Adrenal gland (tissue), 19 donors: ENCODE measurements at places on chromosomes 2 and 18. TPM values are rescaled to one million over a fixed set of nuclear protein-coding genes. Genes with fewer than 3 reads are reported as not detected.

GRCh38 chr18:13256444-13257305 is 38.1 kb downstream of the LDLRAD4 start:
- H3K4me1 ChIP-seq: peaks cover 20% of the 10 kb centered on the region
- no peak for DNase-seq
- no peaks in the 10 kb centered on the region for H3K36me3 ChIP-seq
- no peaks in the 10 kb centered on the region for H3K27me3 ChIP-seq

- no peak overlapping the region for H3K27ac ChIP-seq
- H3K4me1 ChIP-seq: no peaks in the 10 kb centered on the region
- no peak overlapping the region for H3K4me3 ChIP-seq
- no peaks in the 10 kb centered on the region for H3K36me3 ChIP-seq
- H3K27me3 ChIP-seq: no peaks in the 10 kb centered on the region
- no peak for DNase-seq
Observed at GRCh38 chr2:172446474-172447063, 19.2 kb downstream of the ITGA6 start.

DNA sequence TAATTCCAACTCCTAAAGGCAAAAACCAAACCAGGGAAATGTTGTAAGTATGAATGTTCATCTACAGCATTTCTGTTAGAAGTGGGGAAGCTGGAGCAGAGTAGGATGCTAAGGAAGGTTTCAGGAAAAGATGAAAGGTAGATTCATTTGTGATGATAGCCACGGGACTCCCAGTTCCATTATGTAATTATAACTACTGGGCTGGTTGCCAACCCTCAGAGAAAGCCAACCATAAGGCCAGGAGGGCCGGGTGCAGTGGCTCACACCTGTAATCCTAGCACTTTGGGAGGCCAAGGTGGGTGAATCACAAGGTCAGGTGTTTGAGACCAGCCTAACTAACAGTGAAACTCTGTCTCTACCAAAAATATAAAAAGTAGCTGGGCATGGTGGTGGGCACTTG is 288.9 kb upstream of the ETAA1 start:
- no peak overlapping the region for H3K27ac ChIP-seq
- no peaks in the 10 kb centered on the region for H3K27me3 ChIP-seq
- no peaks in the 10 kb centered on the region for H3K36me3 ChIP-seq

- no peak overlapping the region for H3K27ac ChIP-seq
- no peaks in the 10 kb centered on the region for H3K36me3 ChIP-seq
- H3K4me3 ChIP-seq: no peak overlapping the region
- no peak for DNase-seq
- no peaks in the 10 kb centered on the region for H3K27me3 ChIP-seq
Observed at GRCh38 chr18:29326214-29326613, 1149.3 kb upstream of the CDH2 start.

GRCh38 chr2:212882626-212883025 is 268.8 kb downstream of the IKZF2 start:
- DNase-seq: no peak
- H3K27me3 ChIP-seq: no peaks in the 10 kb centered on the region
- no peaks in the 10 kb centered on the region for H3K36me3 ChIP-seq
- no peak overlapping the region for H3K27ac ChIP-seq
- H3K4me3 ChIP-seq: no peak overlapping the region
- no peaks in the 10 kb centered on the region for H3K4me1 ChIP-seq

DNA sequence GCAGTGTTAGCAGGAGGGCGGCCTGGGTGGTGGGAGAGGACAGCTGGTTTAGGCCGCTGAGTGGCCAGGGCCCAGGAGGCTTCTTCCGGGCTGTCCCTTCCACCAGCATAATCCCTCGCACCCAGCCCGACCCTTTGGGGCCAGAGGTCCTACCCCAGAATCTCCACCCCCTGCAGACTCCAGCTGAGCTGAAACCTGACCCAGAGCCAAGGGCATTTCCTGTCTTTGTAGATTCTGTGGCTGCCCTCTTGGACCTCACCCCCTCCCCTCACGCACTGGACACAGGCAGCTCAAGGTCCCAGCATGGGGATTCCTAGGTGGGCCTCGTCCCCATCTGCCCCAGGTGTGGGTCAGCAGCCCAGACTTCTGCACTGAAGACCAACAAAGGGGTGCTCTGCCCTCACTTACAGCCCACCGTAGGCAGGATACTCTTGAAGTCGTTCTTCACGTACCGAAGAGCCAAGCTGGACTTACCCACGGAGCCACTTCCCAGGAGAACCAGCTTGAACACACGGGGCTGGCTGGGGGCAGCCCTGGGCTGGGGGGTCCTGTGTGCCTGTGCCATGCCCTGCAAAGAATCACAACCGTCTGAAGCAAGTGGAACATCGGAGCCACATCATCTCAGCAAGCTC is 4.8 kb downstream of the RAB17 start:
- no peaks in the 10 kb centered on the region for H3K36me3 ChIP-seq

DNA sequence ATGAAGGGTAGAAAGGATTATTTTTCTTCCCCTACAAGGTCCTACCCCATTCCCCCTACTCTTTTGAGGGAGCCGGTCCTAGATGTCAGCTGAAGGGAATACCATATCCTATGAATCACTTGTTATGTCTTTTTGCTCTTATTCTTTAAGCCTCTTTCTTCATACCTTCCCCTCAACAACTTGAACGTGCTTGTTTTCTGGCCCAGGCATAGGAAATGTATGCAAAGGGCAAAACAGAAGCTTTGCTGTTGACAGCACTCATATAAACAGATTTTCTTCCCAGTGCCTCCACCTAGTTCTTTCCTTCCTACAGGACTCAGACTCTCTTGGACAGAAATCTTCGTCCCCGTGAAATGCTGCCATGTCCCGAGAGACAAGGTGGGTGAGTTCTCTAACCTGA is 64.6 kb downstream of the TMEM17 start:
- H3K27me3 ChIP-seq: no peaks in the 10 kb centered on the region
- no peak overlapping the region for H3K4me3 ChIP-seq
- no peak overlapping the region for H3K27ac ChIP-seq
- H3K36me3 ChIP-seq: no peaks in the 10 kb centered on the region
- no peak for DNase-seq

DNA sequence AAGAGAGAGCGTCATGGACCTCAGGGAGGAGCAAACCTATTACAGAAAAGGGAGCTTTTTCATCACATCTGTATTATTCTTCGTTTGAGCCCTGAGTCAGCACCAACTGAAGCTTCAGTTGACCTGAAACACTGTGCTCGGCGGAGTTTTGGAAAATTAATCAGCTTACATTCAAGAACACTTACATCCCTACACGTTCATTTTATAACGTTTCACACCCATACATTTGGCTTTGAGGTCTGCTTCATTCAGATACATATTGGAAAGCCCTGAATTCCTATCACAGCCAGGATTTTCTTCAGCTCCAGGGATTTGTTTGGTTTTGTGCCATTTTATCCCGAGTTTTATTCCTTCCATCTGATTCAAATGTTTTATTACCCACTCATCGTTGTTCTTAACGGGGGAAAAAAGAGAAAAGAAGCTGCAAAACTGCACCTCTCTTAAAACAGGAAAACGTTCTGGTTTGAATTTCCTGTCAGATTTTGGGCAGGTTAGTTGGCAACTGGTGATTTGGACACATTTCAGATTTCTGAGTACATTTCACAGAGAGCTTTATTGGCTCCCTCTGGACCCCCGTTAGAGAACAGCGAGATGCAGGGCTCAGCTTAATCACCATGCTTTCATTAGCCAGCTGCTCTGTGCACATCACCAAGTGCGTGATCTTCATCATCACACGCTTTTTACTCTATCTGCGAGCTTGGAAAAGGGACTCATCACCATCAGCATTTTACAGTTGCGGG is 88.8 kb downstream of the CDC42EP3 start:
- no peak overlapping the region for H3K27ac ChIP-seq
- no peaks in the 10 kb centered on the region for H3K27me3 ChIP-seq
- H3K4me1 ChIP-seq: peaks cover 19% of the 10 kb centered on the region
- H3K36me3 ChIP-seq: no peaks in the 10 kb centered on the region
- H3K4me3 ChIP-seq: no peak overlapping the region
- DNase-seq: no peak

- no peaks in the 10 kb centered on the region for H3K27me3 ChIP-seq
- H3K4me3 ChIP-seq: no peak overlapping the region
- no peaks in the 10 kb centered on the region for H3K4me1 ChIP-seq
- no peak for DNase-seq
- H3K27ac ChIP-seq: no peak overlapping the region
Observed at GRCh38 chr2:67828066-67828465, 234.7 kb downstream of the C1D start.

GRCh38 chr2:47903781-47904490 is 2.4 kb downstream of the FBXO11 start:
- H3K27ac ChIP-seq: peak overlapping the region; percentile 99
- H3K4me3 ChIP-seq: peak overlapping the region; percentile 99
- H3K27me3 ChIP-seq: no peaks in the 10 kb centered on the region
- peaks cover 40% of the 10 kb centered on the region for H3K4me1 ChIP-seq
- no peak for DNase-seq
- H3K36me3 ChIP-seq: no peaks in the 10 kb centered on the region

- H3K4me3 ChIP-seq: no peak overlapping the region
- no peaks in the 10 kb centered on the region for H3K4me1 ChIP-seq
- no peak overlapping the region for H3K27ac ChIP-seq
- no peak for DNase-seq
Observed at GRCh38 chr2:149246186-149246585, 84.2 kb upstream of the LYPD6 start.

DNA sequence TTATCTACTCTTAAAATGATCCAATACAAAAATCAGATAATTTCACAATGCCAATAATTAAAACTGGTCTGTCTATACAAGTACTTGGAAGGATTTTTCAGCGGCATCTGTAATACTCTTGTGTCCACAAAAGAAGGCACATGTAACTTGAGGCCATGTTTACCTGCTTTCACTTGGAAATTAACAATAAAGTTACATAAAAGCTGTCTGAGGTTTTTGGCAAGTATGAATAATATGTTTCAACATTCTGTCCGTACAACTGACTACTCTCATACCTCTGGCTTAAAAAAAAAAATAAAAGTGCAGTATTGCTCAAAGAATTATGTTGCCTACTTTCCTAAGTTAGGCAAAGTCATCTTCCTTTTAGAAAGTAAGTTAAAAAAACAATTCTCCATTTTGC is 253.6 kb downstream of the NBAS start:
- H3K4me1 ChIP-seq: peaks cover 13% of the 10 kb centered on the region
- no peak overlapping the region for H3K4me3 ChIP-seq
- no peak for DNase-seq
- H3K27me3 ChIP-seq: no peaks in the 10 kb centered on the region
- H3K27ac ChIP-seq: no peak overlapping the region

DNA sequence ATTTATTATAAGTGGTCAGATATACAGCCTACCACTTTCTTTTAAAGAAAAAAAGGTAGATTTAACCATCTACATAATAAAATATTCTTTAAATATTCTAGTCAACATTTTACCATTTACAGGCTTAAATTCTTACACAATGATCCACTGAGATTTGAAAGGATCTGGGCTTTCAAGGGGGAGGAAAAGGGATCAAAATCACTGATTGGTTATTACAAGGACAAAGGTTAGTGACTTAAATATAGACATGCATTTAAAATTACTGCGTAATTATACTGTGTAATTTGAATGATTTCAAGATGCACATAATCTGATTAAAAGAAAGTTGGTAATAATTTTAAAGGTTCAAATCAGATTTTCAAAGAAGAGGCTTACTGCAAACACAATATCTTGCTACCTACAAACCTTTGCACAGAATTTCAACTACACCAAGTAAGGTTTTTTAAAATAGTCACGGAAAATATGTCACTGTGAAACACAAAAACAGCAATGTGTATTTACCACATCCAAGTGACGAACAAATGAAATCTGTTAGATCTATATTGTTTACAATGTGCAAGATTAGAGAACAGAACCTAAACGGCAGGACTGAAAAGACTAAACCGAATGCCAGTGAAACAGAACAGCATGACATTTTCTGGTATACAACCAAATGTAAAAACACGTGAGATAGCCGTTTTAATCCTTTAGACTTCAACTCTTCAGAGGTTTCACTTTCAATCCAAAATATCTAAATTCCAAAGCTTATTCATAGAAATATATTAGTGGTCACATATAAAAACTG is 40.8 kb downstream of the RTN4 start:
- H3K4me3 ChIP-seq: peak overlapping the region; percentile 32
- peaks cover 47% of the 10 kb centered on the region for H3K4me1 ChIP-seq
- no peaks in the 10 kb centered on the region for H3K36me3 ChIP-seq
- peak overlapping the region; percentile 57 for H3K27ac ChIP-seq
- DNase-seq: no peak

- H3K36me3 ChIP-seq: no peaks in the 10 kb centered on the region
- H3K27ac ChIP-seq: no peak overlapping the region
- no peak for DNase-seq
- no peak overlapping the region for H3K4me3 ChIP-seq
- no peaks in the 10 kb centered on the region for H3K27me3 ChIP-seq
- no peaks in the 10 kb centered on the region for H3K4me1 ChIP-seq
Observed at GRCh38 chr2:15893689-15894480, 46.5 kb upstream of the MYCN start.

GRCh38 chr2:178163395-178163794 is 30.9 kb upstream of the OSBPL6 start:
- DNase-seq: no peak
- no peaks in the 10 kb centered on the region for H3K36me3 ChIP-seq
- H3K27ac ChIP-seq: no peak overlapping the region
- H3K4me3 ChIP-seq: no peak overlapping the region
- no peaks in the 10 kb centered on the region for H3K4me1 ChIP-seq
- H3K27me3 ChIP-seq: no peaks in the 10 kb centered on the region

DNA sequence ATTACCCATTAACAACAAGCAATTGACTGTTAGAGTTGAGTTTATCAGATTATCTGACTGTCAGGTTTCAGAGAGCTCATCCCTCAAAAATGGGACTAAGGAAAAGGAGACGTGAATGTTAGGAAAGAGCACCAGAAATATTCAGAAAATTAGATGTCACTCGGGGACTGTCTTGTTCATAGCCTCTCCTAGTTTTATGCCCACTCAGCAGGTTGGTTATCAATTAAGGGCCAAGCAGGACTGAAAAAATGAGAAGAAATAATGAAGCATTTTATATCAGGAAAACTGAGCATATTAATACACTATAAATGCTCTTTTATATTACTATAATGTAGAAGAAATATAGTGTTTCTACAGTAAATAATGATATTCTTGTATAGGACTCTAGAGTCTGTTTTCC is 188.1 kb upstream of the NRXN1 start:
- H3K4me3 ChIP-seq: no peak overlapping the region
- H3K36me3 ChIP-seq: no peaks in the 10 kb centered on the region
- no peak for DNase-seq
- no peaks in the 10 kb centered on the region for H3K4me1 ChIP-seq

- no peak overlapping the region for H3K4me3 ChIP-seq
- H3K4me1 ChIP-seq: no peaks in the 10 kb centered on the region
- DNase-seq: no peak
- no peak overlapping the region for H3K27ac ChIP-seq
Observed at GRCh38 chr2:236984046-236984445, 101.6 kb upstream of the COPS8 start.

Gene DUSP19
- 3.5 TPM for polyA plus RNA-seq

Gene COL5A2
- polyA plus RNA-seq: 5.2 TPM

Gene RFX8
- polyA plus RNA-seq: 0.31 TPM

Gene SIX3
- not detected for polyA plus RNA-seq

Gene SLC40A1
- polyA plus RNA-seq: 115 TPM

Gene LIPT1
- polyA plus RNA-seq: 12.6 TPM

Gene KCNG2
- not detected for polyA plus RNA-seq

Gene SPHKAP
- polyA plus RNA-seq: not detected
